NCI-H460 (cell line): ENCODE measurements at places on chromosomes 13 and 19.

DNA sequence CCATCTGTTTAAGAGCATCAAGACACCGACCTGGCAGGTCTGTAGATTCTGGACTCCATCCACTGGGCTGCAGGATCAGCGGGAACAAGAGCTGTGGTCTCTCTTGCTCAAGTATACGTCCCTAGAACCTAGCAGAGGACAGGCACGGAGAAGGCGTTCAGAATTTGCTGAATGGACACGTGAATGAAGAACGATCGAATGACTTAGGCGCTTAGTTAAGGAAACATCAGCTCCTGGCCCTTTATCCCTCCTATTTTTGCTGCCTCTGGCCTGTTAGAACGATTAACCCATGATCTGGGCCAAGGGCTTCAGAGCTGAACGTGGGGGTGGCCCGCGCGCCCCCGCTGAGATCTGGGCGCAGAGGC lies 953 bp downstream of the DZIP1 start:
- no peak for DNase-seq

GRCh38 chr13:105118426-105118985 lies 1417.0 kb downstream of the EFNB2 start:
- no peak for DNase-seq

GRCh38 chr13:109784590-109785140 lies 1.7 kb downstream of the IRS2 start:
- DNase-seq = peak; percentile 67

DNA sequence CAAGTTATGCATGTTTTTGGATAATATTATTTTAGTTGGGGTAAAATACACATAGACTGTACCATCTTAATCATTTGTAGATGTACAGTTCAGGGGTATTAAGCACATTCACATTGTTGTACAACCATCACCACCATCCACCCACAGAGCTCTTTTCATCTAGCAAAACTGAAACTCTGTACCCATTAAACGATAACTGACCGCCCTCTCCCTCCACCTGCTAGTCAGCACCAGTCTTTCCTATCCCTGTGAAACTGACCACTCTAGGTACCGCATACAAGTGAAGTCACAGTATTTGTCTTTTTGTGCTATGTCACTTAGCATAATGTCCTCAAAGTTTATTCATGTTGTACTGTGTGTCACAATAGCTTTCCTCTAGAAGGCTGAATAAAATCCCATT lies 60.2 kb upstream of the GTF2F2 start:
- DNase-seq = no peak

DNA sequence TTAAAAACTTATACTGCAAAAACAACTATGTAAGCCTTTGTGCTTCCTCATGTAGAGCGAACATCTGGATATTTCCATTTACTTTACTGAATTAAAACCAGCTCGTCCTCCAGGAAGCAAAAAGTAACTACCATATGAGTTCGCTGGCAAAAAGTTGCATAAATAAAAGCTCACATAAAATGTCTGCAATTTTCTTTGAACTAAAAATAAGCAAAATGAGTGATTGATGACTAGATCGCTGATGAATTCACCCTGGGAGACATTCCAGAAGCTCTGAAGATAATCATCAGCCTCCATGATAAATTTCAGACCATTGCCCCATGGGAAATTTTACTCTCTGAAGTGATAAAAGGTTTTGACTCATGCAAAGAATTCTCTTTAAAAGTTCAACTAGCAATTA lies 67.3 kb upstream of the SACS start:
- no peak for DNase-seq

- peak; percentile 77 for DNase-seq
Observed at GRCh38 chr13:94595950-94596574, at the start of gene TGDS. Gene TGDS (minus strand): TSS chr13:94596152. CDS start chr13:94596136, 16 bp downstream.

DNA sequence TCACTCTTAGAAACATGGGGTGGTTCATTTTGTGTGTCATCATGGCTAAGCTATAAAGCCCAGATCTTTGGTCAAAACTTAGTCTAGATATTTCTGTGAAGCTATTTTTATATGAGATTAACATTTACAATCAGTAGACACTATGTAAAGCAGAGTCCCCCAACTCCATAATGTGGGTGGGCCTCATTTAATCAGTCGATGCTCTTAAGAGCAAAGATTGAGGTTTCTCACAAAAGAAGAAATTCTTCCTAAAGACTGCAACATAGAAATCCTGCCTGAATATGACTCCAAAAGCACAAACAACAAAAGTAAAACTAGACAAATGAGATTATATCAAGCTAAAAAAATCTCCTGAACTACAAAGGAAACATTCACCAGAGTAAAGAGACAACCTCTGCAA lies 642.2 kb downstream of the DIAPH3 start:
- no peak for DNase-seq

DNA sequence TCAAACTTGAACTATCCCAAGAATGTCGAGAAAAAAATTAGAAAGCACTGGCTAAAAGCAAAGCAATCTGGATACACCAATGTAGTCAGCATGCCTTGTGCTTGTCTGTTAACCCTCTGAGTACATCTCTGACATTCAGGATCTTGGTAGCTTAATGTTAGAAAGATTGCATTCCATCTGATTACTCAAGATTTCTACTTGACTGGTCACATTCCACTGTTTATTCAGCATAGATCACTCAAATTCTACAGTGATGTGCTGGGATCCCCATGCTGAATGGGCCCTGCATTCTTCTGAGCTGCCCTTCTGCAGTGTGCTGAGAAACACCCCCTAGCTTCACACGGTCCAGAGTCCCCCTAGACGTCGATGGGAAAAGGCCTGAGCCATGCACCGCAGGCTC lies 295.4 kb upstream of the MAB21L1 start:
- DNase-seq = peak; percentile 69

GRCh38 chr19:51259348-51260245 lies 8.7 kb downstream of the SIGLECL1 start:
- DNase-seq = peak; percentile 26
